ENCODE measurements at places on chromosomes 12 and 14.

- DNase-seq: no peak
Measured at GRCh38 chr12:25906651-25907340, 51.7 kb upstream of the RASSF8 start.

- DNase-seq: no peak
Measured at GRCh38 chr12:51836827-51837173, 11.7 kb downstream of the FIGNL2 start.

DNA sequence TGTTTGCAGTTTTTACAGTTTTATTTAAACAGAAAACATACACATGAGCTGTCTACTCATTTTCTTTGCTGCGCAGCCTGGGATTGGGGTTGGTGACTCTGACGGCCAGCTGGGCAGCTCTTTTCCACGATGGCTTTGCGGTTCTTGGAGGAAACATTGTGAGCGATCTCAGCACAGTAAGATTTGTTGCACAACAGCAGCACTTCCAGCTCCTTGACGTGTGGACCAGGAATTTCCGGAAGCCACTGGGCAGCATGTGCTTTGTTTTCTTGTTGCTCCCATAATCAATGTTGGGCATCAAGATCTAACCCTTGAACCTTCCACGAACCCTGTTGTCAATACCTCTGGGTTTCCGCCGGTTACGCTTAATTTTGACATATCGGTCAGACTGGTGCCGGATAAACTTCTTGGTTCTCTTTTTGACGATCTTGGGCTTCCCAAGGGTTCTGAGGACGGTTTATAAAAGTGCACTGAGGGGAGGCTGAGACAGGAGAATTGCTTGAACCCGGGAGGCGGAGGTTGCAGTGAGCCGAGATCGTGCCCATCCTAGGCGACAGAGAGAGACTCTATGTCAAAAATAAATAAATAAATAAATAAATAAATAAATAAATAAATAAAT is 21.8 kb downstream of the FKBP11 start:
- DNase-seq: no peak

- no peak for DNase-seq
Measured at GRCh38 chr12:104596898-104597843, 140.4 kb downstream of the CHST11 start.

GRCh38 chr14:50357753-50358395 is 38.8 kb downstream of the CDKL1 start:
- no peak for DNase-seq

DNA sequence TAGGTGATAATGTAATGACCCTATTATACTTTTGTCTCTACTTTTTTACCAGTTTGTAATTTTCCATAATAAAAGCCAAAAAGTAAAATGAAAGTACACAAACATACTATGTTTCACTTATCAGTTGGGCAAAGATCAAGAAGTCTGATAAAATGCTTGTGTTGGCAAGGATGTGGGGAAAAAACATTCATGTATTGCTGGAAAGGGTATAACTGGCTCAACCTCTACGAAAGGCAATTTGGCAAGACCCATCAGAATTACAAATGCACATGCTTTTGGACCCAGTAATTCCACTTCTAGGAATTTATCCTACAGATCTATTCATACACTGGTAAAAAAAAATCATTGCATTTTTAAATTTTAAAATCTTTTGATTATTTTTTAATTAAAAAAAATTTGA is 68.0 kb downstream of the SPTB start:
- no peak for DNase-seq
